ENCODE measurements at places on chromosomes 11 and 22. TPM values are rescaled to one million over a fixed set of nuclear protein-coding genes. Genes with fewer than 3 reads are reported as not detected.

TREH gene
- not detected for total RNA-seq

TBX10 gene
- not detected for total RNA-seq

DNA sequence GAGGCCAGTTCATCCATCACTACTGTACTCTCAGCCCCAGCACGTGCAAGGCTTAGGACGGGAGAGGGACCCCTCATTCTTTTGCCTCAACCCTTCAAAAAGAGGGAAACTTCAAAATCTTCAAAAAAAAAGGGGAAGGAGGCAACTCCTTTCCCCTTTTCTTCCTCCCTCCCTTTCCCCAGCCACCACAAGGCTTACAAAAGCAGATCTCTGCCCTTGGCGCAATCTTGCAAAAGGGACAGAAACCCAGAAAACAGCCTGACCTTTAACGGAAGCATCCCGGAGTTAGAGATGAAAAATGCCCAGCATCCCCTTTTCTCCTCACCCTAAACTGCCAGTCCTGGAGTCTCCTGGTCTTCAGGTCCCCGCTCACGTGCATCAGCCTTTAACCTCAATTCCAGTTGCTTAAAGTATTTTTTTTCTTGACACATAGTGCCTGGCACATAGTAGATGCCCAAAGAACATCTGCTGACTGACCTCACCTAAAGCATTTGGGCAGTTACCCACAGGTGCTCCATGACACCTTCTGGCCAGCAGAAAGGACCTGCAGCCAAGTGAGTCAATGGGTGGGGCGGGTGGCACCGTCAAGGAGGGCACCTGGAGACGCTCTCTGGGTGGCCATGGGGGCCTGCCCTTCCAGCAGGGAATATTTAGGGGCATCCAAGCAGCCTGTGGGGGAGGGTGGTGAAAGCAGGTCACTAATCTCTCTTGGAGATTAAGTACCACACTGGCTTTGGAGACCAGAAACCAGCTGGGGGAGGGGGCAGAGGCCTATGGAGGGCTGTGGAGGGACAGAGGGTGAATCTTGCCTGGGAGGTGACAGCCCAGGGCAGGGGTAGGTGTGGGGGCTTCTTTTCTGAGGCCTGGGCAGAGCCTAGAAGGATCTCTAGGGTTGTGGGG, 16.3 kb downstream of the NECTIN1 start:
- no peak for DNase-seq

DNA sequence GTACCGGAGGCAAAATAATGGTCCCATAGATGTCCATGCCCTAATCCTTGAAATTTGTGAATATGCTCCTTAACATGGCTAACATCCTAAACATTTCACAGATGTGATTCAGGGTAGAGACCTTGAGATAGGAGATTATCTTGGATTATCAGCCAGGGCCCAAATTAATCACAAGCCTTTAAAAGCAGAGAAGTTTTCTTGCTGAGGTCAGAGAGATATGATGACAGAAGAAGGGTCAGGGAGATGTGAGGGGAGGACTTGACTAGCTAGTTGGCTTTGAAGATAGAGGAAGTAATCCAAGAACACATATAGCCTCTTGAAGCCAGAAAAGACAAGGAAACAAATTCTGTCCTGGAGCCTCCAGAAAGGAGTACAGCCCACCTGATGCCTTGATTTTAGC, 19.1 kb upstream of the FDX1 start:
- no peak for DNase-seq

GRCh38 chr22:30876221-30876751, 92.3 kb downstream of the MORC2 start:
- no peak for DNase-seq

DNA sequence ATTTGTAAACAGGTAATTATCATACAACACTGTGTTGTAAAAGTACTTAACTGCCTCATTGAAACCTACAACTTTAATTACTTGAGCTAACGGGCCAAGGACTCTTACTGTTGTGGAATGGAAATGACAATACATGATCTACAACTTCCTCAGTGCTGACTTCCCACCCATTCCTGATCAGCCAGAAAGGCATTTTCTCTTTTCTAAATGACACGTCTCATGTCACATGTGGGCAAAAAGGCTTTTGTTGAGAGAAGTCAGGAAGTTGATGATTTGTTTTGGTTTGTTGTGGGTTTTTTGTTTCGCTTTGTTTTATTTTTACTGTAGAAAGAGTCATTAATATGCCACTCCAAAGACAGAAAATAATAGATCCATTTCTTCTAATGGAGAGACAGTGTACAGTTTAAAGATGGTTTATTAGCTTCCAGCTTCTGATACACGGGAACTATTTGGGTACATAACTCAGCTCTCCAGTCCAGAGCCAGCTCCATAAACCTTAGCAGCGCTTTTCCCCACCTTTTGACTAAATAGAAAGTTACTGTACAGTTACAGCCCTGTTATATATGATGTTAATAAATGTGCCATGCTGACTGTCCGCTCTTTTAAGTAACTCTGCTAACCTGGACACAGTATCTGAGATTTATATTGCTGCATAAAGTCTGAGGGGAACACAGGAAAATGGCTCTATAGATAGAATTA, 509.4 kb upstream of the API5 start:
- no peak for DNase-seq

DNA sequence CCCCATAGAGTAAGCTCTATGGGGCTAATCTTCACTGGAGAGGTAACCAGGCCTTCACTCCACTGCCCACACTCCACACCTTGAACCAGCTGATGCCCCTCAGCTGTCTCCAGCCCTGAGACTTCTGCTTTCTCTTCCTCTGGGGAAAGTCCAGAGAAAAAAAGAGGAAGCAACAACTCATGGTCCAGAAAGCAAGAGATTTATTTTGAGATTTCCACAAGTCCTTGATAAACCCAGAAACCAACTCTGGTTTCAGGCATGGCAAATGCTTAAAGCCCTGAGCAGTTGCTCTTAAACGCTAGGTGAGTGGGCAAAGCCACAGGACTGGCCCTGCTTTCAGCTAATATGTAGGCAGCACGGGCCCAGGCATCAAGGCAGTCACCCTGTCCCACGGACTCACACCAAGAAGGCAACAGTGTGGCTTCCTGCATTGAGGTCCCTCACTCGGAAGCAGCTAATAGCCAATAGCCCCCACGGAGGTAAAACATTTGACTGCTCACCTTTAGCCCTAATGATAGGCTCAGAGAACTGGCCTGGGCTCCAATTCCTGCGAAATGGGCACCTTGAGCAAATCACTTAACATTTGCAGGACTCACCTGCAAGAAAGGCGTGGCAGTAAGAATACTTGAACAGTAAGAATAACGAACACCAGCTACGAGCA, 4.3 kb downstream of the CYB561A3 start:
- no peak for DNase-seq

- no peak for DNase-seq
These were observed 181.3 kb downstream of the METTL15 start for GRCh38 chr11:28289444-28289843.

- no peak for DNase-seq
These were observed 24.0 kb downstream of the PISD start for GRCh38 chr22:31637891-31638618.

DNA sequence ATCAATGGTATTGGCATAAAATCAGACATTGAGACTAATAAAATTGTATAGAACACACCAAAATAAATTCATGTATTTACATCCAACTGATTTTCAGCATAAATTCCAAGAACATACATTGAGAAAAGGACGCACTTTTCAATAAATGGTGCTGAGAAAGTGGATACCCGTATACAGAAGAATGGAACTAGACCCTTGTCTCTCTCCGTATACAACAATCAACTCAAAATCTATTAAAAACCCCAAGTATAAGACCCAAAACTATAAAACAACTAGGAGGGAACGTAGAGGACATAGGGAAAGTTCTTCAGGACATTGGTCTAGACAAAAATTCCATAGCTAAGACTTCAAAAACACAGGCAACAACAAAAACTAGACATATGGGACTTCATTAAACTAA, 97.4 kb downstream of the GGTLC2 start:
- no peak for DNase-seq

DNA sequence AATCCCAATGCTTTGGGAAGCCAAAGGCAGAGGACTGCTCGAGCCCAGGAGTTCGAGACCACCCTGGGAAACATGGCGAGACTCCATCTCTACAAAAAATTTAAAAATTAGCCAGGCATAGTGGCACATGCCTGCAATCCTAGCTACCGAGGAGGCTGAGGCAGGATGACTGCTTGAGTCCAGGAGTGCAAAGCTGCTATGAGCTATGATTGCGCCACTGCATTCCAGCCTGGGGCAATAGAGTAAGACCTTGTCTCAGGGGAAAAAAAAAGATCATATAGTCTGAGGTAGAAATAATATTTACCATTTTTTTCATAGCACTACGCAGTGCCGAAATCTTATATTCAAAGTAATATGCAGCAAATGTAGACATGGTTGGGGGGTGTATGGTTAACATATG, 47.8 kb downstream of the MRTFA start:
- DNase-seq: no peak

GRCh38 chr11:24556693-24557092, 59.8 kb downstream of the LUZP2 start:
- DNase-seq: no peak

DNA sequence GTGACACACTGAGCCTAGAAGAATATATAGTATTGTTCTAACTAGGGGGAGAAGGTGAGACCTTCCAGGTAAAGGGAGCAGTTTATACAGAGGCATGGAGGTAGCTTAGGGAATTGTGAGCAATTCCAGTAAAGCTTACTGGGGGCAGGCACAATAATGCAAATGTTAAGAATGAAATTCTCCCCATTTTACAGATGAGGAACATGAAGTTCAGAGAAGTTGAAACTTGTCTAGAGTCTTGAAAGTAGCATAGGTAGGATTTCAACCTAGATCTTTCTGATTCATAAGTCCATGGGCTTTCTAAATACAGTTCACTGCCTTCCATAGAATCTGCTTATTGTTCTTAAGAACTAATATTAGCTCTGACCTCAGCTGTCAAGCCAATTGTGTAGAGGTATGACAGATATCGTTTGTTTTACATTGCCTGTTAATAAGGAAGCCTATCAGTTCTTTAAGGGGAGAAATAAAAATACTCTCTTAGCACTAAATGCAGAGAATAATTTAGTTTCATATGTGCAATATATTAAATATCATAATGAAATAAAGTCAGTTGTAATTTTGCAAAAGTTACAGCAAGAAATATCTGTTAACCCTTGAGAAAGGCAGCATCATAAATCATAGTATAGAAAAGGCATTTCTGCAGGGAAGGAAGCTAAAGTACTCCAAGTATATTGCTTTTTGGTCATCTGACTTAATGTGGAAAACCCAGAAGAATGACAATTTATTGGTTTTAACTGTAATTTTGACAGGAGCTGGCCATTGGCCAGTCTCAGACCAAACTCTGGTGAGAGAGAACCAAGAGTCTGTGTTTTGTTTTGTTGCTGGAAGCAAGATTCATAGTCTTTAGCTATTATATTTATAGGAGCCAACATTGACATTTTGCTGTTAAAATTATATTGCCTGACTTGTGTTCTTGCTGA, 181.8 kb downstream of the UVRAG start:
- DNase-seq: no peak

GRCh38 chr11:10655943-10656576, 37.5 kb downstream of the IRAG1 start:
- DNase-seq: no peak

- DNase-seq: no peak
These were observed 24.0 kb upstream of the ELF5 start for GRCh38 chr11:34537636-34538035.

- peak; percentile 8 for DNase-seq
These were observed 1.3 kb downstream of the TOLLIP start for GRCh38 chr11:1307998-1308742.

GRCh38 chr11:58222721-58223120, 6.0 kb downstream of the OR10Q1 start:
- DNase-seq: no peak

DNA sequence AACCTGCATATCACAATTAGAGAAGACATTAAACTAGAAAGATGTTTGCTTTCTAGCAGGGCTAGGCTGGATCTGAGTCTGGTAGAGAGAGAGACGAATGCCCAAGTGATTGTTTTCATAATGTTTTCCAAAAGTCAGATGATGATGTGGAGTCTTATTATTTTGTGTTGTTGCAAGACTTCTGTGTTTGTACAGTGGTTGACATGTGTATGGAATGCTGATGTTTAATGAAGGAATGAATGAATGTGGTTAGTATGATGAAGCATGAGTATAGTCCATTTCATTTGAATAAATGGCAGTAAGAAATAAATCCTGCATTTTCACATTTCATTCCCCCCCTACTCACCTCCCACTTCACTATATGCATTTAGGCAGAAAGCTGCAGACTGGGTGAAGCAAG, 69.6 kb downstream of the PPP2R1B start:
- no peak for DNase-seq

DNA sequence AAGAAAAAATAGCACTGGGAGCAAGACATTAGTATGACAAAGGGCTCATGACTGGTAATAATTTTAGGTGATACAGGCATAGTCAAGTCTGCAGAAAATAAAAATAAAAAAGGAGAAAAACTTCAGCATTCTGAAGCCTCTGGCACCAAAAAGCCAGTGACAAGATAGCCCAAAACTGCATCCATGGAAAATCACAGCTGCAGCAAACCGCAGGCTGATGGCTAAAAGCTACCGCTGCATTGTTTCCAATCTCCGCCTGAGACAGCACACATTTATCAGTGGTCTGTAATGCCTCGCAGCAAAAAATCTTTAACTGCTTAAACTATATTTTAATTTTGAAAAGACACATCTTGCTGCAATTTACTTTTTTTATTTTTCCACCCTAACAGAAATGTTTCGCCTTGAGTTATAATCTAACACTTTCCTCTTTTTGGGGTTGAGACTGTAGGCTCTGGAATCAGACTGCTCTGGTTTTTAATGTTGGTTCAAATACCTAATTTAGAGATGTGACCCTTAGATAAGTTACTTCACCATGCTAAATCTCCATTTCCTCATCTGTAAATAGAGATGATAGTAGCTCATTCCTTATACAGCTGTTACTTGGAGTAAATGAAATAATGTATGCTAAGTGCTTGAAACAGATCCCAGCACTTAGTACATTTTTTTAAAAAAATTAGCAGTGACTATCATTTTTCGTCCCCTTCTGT, 42.0 kb upstream of the FIBIN start:
- DNase-seq: no peak

DNA sequence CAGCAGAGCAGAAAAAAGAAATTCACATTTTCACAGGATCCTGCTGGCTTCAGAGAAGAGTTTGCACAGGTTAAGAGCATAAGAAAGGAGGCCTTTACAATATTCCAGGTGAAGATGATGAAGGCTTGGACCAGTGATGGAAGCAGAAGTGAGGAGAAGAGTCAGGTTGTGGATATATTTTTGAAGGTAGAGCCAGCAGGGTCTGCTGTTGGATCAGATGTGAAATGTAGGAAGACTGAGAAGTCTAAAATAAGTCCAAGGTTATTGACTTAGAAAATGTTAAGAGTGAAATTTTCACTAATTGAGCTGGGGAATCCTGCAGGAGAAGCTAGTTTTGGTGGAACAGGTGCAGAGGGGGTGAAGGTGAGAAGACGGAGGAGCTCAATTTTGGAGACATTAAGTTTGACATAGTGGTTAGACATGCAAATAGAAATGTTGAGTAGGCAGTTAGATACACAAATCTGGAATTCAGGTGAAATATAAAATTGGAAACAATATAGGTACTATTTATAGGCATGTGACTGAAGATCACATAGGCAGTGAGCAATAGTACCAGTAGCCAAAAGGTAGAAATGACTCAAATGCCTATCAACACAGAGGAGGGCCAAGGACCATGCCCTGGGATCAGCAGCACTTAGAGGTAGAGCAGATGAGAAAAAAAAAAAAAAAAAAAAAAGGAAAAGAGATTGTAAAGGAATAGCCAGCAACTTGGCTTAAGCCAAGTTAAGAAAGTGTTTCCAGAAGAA, 252.0 kb downstream of the AASDHPPT start:
- no peak for DNase-seq

Data from activated CD4-positive, alpha-beta memory T cell treated with anti-CD3 and anti-CD28 coated beads for 36 hours (primary cell).